Brain pericyte (primary cell): ENCODE measurements at places on chromosomes 11 and 22.

DNA sequence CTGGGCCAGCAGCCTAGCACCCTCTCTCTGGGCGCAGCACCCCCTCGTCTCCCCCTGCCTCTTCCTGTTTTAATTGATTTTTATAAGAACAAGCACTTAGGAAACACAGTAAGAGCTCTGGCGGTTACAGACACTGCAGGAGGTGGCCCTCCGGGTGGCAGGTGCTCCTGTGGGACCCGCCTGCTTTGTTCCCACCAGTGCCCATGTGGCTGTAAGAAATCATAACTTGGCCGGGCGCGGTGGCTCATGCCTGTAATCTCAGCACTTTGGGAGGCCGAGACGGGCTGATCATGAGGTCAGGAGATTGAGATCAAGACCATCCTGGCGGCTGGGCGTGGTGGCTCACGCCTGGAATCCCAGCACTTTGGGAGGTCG, 18.4 kb downstream of the TSPAN4 start:
- DNase-seq = no peak

- no peak for DNase-seq
Observed at GRCh38 chr11:13884158-13884799, 78.2 kb upstream of the SPON1 start.

- no peak for DNase-seq
Observed at GRCh38 chr22:46935506-46936377, 173.3 kb downstream of the TBC1D22A start.

DNA sequence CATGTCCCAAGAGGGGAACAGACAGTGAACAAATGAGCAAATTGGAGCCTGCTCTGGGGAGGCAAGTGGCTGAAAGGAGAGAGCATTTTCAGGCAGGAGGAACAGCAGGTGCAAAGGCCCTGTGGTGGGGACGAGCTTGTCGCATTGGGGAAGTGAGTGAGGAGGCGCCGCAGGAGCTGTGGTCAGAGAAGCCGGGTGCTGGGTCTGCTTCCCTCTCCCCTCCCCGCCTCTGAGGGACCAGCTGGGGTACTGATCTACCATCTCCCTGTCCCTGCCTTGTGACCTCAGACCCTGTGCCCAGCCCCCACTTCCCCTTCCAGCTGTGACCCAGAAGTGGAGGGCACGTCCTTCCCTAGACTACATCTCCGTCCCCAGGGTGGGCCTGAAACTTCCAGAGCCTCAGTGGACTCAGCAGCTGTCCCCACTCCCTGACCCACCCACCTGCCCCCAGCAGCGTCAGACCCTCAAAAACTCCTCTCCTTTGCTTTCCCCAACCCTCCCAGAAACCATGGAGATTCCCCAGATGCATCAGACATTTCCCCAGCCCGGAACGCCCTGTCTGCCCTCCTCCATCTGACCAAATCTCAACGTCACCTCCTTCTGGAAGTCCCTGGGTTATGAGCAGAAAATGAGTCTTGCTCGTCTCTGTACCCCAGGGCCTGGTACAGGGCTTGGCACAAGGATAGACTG, 19.7 kb upstream of the PDGFB start:
- DNase-seq = no peak

DNA sequence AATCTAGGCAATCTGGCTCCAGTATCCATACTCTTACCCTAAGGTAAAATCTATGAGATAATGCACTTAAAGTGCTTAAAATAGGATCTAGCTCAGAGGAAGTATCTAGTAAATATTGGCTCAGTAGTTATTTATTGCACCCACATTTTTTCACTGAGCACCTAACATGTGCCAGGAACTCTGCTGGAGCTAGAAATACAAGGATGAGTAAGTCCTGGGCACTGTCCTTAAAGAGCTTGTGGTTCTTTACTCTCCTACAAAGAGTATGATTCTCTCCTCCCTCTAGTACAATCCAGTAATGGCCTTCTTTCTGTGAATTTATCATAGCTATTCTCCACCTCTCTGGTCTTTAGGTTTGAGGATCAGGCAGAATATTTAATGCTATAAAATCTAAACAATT, 59.2 kb downstream of the DEUP1 start:
- DNase-seq = no peak

DNA sequence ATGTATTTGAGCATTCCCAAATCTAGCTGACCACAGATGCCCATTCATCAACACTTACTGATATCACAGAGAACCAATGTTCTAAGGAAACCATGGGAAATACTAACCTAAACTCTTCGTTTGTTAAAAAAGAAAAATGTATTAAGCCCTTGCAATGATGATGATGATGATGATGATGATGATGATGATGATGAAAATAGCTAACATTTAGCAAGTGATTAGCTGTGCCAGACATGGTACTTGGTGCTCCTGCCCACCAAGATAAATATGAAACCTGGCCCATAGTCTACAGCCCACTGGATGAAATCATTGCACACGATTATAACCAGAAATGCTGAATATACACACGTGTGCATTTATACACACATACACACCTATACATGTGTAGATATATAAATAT, 37.5 kb downstream of the SMCO4 start:
- no peak for DNase-seq

DNA sequence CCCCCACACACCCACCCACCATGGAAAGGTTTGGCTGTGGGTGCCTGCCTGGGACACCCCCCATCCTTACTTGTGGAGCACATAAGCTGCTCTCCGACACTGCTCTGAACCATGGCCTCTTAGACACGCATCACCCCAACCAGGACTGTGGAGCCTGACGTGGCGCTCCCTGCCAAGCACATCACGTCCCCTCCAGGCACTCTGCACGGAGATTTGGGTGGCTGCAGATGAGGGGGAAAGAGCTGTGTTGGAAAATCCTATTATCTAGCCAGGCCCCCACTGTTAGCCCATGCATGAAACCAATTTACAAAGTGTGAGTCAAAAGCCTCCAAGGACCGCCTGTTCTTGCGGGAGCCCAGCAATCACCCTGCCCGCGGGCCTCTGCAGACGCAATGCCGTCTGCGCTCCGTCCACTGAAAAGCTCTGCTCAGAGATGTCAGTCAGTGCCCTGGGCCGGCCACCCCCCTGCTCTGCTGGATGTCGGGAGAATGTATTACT, 163.4 kb upstream of the NECTIN1 start:
- DNase-seq = no peak

DNA sequence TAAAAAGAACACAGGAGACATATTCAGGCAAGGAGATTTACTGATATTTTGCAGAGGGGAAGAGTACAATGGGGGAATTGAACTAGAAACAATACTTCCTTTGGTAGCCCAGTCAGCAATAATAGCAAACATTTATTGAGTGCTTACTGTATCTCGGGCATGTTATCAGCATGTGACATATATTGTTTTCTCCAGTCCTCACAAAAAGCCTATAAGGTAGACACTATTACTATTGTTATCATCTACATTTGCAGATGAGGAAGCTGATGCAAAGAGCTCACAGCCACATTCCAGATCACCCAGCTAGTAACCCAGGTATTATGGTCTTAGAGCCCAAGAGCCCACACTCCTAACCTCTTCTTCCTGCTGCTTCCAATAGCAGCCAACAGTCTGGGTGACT, 27.9 kb downstream of the NAV2 start:
- DNase-seq = no peak

DNA sequence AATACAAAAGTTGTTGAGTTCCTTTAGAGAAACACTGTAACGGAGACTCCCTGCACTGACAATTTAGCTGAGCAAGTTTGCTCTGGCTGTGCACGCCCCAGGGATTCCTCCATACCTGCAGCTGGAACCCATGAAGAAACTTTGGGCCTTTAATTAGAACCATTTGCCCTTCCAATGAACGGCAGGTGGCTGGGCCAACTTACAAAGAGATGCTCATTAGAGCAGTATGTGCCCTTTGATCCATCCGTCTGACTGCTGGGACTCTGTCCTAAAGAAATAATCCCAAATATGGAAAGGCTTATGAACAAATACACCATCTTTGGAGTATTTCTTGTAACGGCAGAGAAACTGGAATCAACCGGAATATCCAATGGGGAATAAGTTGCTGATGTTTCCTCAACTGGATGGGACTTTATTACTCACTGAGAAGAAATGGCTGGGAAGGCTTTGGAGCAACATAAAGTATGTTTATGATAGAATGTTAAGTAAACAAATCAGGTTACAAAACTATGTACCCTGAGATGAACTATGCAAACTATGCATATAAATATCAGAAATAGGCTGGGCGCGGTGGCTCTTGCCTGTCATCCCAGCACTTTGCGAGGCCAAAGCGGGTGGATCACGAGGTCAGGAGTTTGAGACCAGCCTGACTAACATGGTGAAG, 24.4 kb upstream of the FBLN1 start:
- peak; percentile 96 for DNase-seq

DNA sequence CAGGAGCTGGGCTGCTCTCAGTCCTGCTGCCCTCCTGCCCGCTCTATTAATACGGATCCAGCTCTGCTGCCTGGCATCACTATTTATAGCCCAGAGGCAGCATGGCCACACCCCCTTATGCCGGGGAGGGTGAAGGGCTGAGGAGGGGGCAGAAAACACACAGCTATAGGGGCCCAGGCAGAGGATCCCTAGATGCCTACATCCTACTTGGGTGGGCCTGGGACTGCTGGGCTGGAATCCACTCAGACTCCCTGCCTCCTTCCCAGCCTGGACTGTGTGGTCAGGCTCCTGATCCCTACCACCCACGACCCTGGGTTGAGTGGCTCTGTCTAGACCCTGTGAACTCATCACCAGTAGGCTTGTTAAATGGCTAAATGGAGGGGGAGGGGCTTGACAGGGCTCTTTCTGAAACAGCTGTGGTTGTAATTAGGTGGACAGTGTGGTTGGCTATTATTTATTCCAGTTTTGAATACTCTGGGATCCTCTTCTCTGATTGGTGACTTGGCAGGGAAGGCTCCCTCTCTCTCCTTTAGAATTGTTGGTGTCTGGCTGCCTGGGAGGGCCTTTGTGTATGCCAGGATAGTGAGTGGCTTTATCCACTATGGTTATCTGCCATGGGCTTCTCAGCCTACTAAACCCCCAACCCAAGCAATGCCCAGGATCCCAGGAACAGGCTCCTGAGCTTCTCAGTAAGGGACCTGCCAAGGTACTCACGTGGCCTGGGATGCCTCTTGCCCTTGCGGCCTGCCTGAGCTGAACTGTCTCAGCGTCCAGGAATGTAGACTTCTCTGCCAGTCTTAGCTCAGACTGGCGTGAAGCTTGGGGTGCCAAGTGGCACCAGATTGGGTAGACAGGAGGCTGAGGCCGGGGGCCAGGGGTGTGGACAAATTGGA, 15.2 kb downstream of the PHLDB1 start:
- no peak for DNase-seq

- DNase-seq = no peak
Observed at GRCh38 chr11:34300926-34301295, 56.9 kb downstream of the ABTB2 start.

GRCh38 chr22:39267974-39268373, 23.2 kb upstream of the PDGFB start:
- DNase-seq = no peak

- peak; percentile 55 for DNase-seq
Observed at GRCh38 chr11:57294225-57295131, 30.3 kb downstream of the TNKS1BP1 start.

GRCh38 chr11:106471276-106471675, 393.8 kb downstream of the AASDHPPT start:
- DNase-seq = no peak

- DNase-seq = no peak
Observed at GRCh38 chr11:70378506-70379134, 19.7 kb upstream of the CTTN start.

DNA sequence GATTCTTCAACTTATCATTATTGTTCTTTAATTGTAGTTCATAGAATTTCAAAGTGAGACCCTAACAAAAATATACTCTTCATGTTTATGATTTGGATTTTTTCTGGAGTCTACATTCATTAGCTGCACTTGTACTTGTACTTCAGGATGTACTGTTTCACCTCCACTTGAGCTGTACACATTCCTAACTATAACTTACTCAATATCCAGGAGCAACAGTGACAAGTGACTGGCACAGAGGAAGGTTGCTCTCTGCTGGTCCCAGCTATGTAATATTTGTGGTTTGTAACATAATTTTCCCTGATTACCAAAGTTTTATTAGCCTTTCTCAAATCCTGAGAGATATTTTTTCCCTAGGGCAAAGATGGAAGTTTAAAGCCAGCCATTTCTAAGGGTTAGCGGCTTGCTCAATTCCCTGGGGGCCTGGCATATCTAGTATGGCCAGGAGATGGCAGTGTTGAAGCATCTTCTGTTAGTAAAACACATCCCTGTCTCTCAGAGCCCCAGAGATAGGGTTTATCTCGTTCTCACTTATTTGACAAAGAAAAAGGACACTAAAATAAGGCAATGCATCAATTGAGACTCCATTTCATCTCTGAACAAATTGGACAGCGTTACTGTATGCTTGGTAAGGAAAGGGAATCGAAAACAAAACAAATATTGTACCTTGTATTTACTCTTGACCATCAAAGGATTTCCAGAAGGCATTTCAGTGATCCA, 14.2 kb downstream of the OR52A5 start:
- DNase-seq = peak; percentile 32

DNA sequence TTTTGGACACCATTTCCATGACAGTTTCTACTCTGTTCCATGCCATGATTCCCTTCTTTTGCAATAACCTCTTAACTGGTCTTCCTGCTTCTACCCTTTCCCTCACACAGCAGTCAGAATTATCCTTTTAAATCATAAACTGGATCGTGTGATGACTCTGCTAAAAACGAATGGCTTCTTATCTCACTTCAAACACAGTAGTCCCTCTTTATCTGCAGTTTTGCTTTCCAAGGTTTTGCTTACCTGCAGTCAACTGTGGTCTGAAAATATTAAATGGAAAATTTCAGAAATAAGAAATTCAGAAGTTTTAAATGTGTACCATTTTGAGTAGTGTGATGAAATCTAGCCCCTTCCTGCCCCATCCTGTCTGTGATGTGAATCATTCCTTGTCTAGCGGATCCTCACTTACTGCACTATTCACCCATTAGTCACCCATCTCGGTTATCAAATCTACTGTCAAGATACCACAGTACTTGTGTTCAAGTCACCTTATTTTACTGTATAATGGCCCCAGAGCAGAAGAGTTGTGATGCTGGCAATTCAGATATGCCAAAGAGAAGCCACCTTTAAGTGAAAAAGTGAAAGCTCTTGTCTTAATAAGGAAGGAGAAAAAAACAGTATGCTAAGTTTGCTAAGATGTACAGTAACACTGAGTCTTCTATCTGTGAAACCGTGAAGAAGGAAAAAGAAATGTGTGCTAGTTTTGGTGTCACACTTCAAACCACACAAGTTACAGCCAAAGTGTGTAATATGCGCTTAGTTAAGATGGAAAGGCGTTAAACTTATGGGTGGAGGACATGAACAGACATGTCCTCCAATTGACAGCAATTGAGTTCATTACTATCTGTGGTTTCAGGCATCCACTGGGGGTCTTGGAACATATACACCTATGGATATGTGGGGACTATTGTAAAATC, 283.0 kb downstream of the DDX10 start:
- no peak for DNase-seq

- DNase-seq = no peak
Observed at GRCh38 chr11:47854667-47855066, 6.5 kb upstream of the NUP160 start.

- DNase-seq = no peak
Observed at GRCh38 chr22:36284171-36284571, 31.2 kb downstream of the APOL1 start.
